ENCODE measurements at places on chromosomes 7 and 10.

DNA sequence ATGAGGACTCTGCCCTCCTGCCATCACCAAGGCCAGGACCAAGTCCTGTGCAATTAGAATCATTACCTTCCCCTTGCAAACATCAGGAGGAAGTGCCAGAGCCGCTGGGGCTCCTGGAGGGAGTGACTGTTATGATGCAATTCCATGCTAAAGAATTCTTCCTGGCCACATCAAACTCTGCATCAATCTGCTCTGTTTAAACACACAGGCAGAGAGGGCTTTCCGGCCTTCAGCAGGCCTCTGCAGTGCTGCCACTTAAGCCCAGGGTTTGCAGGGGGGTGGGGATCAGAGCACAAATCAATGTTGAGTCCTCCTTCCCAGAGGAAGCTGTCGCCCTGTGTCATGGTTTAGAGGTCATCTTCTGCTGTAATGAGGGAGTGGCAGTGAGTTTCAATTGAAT is 58.1 kb downstream of the CTBP2 start:
- no peak for DNase-seq

DNA sequence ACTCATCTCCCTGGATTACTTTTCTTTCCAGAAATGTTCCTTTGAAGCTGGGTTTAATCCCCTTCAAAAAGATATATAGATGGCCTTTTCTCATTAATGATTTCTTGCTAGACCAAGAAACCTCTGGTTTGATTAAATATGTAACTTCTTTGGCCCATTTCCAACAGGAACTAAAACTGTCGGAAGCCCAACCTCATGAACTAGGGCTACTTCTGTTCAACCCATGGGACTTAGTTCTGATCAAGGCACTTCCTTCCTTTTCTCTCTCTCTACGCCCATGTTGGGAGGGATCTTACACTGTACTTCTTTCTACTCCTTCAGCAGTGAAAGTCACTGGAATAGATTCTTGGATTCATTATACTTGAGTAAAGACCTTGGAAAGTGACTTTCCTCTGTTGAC is 83.6 kb downstream of the TMEM106B start:
- DNase-seq = no peak

- DNase-seq = no peak
Observed at GRCh38 chr10:28047061-28047460, 48.2 kb upstream of the ODAD2 start.

GRCh38 chr7:3003936-3004335 is 39.7 kb downstream of the CARD11 start:
- DNase-seq = no peak

- DNase-seq = peak; percentile 79
Observed at GRCh38 chr10:70381471-70382421, 679 bp downstream of the LRRC20 start.

GRCh38 chr7:27842094-27842692 is 102.2 kb downstream of the TAX1BP1 start:
- no peak for DNase-seq

DNA sequence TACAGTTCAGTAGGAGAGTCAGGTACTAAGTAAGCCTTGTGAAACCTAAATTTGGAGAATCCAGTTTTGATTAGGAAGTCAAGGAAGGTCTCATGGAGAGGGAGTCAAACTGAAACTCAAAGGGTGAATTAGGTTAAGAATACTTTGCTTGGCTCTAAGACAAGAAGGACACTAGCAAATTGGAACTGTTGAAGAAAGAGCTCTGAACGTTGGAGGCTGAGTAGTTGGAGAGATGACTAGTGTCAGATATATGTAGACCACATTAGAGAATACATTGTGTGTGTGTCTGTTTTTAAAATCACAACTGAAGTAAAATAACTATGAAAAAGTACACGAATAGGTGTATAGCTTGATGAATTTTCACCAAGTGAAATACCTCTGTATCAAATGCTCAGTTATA is 6.3 kb downstream of the VPS26A start:
- DNase-seq = no peak

DNA sequence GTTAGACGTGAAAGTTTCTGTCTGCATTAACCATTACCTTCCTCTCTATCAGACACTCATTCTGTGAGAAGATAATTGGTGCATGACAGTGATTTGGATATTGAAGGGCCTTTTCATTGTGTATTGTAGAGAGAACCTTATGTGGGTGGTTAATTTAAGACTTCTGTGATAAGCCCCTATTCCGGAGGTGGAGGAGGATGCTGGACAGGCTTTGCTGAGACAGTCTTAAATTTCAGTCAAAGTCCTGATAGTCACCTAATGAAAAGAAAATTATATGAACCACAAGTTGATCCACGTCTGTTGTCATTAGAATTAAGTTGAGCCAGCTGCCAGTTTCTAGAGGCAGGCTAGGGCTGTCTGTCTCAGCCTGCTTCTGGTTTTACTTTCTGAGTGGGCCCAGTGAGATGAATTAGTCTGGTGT is 62.9 kb downstream of the CELF2 start:
- no peak for DNase-seq

DNA sequence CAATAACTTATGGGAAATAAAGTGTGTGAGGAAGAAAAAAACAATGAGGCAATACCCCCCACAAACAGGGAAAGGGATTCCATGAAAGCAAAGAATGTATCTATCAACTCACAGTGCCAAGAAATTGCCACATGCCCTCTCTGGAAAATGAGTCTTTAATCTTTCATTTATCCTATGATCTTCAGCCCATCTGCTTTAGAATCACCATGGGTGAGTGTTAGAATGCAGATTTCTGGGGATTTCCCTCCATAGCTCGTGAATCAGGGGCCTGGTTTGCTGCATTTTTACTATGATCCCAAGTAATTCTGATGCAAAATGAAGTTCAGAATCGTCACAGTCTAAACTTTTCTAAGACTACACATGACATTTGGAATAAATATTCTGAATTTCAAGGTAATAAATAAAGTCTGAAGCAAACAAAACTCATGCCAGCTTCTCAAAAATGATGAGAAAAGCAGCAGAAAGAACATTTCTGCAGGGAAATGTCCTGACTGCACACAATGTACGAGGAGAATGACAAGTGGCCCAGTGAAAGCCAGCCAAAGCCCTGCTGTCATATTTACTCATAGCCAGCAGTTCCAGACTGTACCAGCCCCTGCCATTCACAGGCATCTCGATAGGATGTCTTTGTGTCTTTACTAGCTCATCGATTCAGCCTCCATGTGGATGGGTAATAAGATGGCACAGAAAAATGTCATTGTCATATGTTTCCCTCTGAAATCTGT is 167.1 kb downstream of the ELMO1 start:
- peak; percentile 59 for DNase-seq

GRCh38 chr7:49852619-49853462 is 79.4 kb downstream of the VWC2 start:
- DNase-seq = peak; percentile 88

GRCh38 chr10:81152656-81153055 is 615.0 kb downstream of the SH2D4B start:
- DNase-seq = no peak

DNA sequence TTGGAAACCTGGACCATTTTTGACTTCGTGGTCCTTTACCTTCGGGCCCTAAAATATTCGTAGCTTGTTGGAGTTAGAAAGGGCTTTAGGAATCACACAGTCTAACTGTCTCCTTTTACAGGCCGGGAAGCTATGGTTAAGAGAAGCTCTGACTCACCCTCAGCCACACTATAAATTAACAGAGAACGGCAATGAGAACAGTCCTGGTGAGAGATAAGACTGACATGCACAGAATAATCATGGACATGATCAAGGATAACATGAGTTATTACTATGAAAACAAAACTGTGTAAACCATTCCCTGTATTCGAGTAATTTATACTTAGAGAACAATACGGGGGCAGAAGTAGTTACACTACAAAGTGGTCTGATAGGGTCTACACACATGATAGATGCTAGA is 162.5 kb upstream of the MALRD1 start:
- DNase-seq = no peak

GRCh38 chr10:43708262-43708661 is 59.6 kb upstream of the ZNF32 start:
- no peak for DNase-seq

DNA sequence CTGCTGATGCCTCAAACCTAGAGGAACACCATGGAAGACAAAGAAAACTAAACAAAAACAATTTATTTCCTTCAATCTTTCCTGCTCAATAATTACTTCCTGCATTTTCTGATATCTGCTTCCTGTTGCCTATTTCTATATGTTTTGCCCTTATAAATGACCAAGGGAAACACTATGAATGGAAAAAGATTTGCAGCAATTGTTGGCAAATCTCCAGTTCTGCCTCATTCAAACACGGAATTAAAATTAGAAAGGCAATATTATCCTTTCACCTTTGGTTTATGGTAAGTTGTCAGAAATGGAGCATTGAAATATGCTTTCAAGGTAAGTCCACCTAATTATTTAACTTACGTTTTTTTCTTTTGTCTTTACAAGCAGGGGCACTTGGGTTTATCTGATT is 552.2 kb upstream of the ANKRD30A start:
- no peak for DNase-seq

DNA sequence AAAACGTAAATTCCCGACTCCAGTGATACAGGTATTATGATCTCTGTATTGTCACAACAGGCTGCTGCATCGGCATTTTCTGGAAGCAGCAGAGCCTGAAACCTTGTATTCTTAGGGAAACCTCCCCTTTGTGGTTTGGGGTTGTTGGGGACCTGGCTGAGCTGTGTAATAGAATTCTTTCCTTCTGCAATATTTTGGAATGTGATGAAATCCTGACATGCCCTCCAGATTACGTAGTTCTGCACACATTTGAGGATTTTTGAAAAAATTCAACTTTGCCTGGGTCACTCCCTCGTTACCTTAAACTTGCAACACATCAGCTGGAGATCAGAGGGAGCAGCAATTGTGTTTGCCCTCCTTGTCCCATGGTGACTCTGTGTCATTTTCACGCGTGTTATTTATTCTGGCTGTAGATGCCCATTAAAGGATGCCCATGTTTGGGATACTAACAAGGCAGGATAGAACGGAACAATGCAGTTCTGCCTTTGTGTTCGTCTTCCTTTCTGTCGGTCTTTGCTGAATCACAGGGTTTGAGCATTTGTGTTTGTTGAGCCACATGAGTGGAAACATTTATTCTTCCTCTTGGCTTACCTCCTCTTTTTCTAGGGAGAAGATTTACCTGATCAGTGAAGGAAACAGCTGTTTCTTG is 181.7 kb downstream of the TCF7L2 start:
- DNase-seq = no peak

- DNase-seq = no peak
Observed at GRCh38 chr10:17227367-17228090, 512 bp upstream of the VIM start.

DNA sequence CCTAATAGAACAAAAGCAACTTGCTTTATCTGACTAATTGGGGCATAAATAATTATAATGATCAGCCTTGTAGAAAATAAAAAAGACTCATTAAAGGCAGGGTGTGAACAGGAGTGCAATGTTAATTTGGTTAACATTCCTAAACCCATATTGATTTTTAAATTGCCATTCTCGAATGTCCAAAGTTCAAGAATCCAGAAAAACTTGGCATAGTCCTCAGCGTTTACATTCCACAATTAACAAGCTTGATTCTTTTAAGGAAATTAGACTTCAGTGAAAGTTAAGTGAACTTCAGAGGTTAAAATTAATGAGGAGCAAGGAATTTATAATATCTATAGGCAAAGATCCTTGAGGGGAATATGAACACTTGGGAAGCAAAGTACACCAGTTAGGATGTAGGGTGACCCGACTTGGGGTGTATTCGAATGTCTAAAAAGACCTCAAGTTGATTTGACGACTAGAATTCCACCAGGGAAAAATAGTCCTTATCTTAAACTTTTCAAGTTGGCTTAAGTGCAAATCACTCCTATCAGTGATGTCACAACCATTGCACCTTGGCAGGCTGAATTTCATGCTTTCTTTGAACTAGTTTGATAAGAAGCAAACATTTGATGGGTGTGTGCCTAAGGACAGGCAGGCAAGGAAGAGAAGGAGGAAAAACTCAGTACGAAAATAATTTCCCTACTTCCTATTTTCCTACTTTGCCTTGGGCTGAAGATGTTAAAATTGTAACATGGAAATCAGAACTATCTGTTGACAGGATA is 830.4 kb upstream of the COBL start:
- DNase-seq = no peak

DNA sequence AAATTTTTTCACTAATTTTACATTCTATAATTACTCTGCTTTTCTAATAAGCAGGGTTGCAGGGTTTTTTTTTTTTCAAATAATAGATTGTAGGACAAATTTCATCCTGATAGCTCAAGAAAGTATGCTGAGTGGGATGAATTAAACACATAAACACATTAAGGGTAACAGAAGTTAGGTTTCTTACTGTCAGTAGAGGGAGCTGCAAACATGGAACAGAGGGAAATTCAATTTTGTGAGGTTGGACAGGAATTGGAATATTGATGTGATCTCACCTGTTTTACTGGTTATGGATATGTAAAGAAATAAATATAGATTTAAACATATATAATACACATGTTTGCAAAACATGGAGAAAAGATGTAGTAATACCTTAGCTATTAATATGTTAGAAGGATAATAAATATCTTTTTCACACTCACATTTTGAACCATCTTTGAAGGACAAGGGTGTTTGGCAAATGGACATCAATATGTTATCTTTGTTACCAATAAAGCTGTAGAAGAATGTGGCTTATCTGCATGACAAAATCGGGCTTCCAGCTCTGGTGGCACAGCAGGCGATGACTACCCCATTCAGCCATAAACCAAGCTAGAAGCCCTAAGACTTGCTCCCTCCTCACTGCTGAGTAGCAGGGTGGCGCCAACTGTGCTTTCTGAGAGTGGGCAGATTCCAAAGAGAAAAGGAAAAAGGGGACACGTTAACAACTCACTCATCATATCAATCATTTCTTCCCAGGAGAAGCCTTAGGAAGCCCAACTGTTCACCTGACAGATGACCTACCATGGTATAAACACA is 1257.4 kb downstream of the GATA3 start:
- DNase-seq = no peak

- DNase-seq = no peak
Observed at GRCh38 chr7:41701068-41701941, 1.6 kb downstream of the INHBA start.

DNA sequence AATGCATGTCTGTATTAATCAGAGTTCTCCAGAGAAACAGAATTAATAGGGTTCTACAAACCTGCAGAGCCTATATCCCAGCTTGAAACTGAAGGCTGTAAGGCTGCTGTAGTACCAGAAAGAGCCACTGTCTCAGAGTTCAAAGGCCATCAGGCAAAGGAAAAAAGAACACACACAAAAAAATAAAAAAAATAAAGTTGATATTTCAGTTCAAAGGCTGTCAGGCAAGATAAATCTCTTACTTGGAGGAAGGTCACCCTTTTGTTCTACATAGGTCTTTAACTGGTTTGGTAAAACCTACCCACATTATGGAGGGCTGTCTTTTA is 12.0 kb upstream of the TMEM26 start:
- no peak for DNase-seq

- peak; percentile 90 for DNase-seq
Observed at GRCh38 chr7:2403014-2403717, at the start of gene CHST12. CHST12 (plus strand) TSS chr7:2403611; CDS start chr7:2432640, 29,029 bp downstream.

- no peak for DNase-seq
Observed at GRCh38 chr7:139948587-139949335, 114.0 kb downstream of the PARP12 start.

DNA sequence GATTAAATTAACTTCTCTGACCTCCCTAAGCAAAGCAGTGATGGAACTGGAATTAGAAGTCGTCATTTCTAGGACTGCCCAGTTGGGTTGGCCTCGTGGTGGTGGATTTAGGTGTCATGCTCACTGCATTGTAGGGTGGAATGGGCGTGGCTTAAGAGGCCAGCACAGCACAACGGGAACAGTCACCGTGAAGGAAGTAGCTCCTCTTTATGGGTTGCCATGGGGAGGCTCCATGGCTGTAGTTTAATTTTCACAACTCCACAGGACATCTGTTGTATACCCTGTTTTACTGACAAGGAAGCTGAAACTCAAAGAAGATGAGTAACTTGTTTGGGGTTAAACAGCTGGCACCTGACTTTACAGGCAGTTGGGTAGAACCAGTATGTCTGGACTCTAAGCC is 208.3 kb downstream of the CELF2 start:
- no peak for DNase-seq

All from cerebellar cortex (tissue), 1 donor.